ENCODE measurements at places on chromosomes 7 and 10.

GRCh38 chr7:16811551-16811950 lies 6.8 kb upstream of the AGR2 start:
- DNase-seq, result no peak

DNA sequence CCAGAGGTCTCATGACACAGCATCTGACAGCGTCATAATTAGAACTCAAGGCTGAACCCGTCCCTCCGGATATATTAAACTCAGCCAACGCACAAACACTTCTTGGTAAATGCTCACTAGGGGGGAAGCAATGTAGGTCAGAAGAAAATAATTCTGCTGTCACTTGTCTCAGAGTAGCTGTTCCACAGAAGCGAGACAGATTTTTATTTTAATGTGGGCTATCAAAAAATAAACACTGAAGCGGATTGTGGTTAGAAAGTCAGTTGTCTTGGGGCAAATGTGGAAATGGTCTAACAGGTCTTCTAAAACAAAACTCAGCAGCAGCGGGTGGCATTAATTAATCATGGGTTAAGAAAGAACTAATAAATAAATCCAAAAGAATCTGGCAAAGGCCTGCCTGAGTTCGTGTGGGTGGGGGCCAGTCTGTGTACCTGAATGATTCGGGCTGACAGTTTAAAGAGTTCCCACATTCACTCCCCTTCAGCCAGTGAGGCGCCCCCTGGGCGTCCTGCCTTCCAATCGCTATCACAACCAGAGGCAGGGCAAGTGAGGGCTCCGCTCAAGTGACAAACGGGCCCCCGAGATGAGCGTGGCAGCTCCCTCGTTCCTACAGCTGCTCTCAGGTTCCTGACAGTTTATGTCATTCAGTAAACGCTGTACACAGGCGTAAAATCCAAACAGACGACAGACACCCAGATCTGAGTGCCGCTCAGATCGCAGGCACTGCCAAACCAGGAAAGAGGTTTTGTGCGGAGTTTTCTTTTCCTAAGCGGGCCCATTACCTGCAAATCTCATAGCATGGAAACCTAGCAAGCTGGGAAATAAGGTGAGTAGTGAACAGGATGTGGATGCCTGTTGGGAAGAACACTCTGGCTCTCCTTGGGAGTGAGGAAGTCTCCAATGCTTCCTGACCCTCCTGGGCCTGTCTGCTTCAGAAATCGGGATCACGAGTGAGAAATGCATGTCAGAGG lies 52.9 kb downstream of the NRAP start:
- DNase-seq, result no peak

DNA sequence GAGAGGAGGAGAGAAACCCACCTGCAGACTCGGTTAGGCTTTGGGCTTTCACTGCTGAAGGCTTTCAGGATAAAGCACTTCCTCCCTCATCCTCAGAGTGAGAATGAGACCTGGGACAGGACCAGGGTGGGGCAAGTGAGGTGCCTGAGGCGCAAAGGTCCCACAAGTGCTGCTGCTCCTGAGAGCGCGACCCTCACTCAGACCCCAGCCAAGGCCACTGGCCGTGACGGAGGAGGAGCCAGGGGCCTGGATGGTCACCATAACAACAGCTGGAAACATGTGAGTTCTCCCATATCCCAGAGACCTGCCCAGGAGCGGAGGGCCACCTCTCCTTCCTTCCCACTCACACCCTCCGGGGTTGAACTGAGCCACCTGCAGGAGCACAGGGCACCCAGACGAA lies 46.9 kb upstream of the MKRN1 start:
- no peak for DNase-seq

- DNase-seq, result no peak
Observed at GRCh38 chr7:132965951-132966350, 115.9 kb downstream of the CHCHD3 start.

DNA sequence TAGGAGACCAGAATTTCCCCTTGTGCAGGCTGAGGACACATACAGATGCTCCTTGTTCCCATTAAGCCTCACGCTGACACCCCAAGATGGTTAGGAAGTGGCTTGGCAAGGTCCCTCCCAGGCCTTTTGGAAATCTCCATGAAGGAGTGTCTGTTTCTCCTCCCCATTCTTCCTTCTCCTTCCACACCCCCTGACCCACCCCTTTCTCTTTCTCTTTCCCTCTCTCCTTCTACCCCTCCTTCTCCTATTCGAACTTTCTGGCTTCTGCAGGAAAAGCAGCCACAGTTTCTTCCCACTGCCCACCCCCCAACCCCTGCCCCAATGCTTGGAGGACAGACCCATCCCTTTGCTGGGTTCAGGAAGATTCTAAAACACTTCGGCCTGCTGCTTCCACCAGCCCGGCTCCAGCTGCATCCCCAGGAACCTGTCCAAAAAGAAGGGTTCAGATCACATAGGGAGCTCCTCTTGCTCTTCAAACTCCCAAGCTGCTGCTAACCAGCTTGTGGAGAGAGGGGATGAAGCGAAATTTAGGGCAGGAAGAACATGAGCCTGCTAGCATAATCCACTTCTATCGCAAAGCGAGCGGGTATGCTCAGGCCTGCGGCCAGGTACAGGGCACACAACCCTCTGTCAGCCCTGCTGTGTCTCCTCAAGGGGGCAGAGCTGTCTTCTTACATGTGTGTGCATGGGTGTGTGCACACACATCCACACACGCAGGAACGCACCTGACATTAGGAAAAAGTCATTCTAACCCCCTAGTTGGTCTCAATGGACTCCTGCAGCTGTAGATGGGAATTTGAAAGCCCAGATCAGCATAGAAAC lies 80.4 kb downstream of the PPP1R3C start:
- no peak for DNase-seq

GRCh38 chr7:1368184-1368681 lies 91.0 kb downstream of the MICALL2 start:
- no peak for DNase-seq

- DNase-seq, result no peak
Observed at GRCh38 chr10:83153714-83154113, 985.6 kb upstream of the GHITM start.

- no peak for DNase-seq
Observed at GRCh38 chr7:47227762-47228177, 354.1 kb downstream of the TNS3 start.

DNA sequence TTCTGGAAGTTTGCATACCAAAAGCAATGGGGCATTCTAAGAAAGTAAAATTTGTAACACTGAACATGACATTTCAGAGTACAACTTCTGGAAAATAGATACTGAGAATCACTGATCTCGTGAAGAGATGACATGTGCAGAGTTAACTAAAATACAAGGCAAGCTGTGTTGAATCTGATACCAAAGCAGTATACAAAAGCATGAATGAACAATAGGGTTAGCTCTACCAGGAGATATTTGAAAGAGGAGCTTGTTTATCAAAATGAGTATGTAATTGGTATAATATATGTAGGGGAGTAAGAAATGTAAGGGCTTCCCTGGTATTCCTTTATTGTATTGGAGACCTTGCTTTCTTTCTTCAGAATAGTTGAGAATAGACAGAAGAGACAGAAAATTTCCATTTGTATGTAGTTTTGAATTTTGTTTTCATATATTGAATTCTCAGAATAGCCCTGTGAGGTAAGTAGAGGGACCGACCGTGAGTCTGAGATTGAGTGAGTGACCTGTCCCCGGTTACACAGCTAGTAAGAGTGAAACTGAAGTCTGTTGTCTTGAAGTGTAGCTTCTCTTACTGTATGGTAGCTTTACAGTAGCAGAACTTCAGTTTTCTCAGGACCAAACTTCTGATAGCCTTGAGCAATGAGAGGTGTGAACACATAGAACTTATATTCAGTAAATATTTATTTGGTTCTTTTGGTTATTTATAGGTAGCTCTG lies 5.0 kb downstream of the HBP1 start:
- DNase-seq, result no peak

- DNase-seq, result no peak
Observed at GRCh38 chr7:11141541-11141940, 167.9 kb downstream of the PHF14 start.

GRCh38 chr7:91565499-91566401 lies 301.5 kb downstream of the FZD1 start:
- DNase-seq, result no peak

DNA sequence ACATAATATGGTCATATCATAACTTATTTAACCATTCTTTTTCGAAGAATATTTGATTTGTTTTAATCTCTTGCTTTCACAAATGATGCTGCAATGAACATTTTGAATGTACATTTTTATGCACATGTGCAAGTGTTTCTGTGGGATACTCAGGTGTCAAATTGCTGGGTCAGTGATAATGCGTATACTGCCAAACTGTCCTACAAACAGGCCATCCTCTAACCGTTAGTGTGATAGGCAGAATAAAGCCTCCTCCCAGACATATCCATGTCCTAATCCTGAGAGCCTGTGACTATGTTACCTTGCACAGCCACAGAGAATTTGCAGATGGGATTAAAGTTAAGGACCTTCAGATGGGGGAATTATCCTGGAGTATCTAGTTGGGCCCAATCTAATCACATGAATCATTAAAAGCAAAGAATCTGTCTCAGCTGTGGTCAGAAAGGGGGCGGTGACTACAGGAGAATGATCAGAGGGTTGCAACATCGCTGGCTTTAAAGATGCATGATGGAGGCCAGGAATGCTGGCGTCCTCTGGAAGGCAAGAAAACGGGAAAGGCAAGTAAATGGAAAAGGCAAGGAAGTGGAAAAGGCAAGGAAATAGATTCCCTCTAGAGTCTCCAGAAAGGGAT lies 46.7 kb downstream of the FZD1 start:
- DNase-seq, result no peak

- DNase-seq, result no peak
Observed at GRCh38 chr7:5424749-5425506, 1.3 kb upstream of the TNRC18 start.
